SJSA1 (cell line): ENCODE measurements at places on chromosomes 11 and 22. TPM values are rescaled to one million over a fixed set of nuclear protein-coding genes. Genes with fewer than 3 reads are reported as not detected.

DNA sequence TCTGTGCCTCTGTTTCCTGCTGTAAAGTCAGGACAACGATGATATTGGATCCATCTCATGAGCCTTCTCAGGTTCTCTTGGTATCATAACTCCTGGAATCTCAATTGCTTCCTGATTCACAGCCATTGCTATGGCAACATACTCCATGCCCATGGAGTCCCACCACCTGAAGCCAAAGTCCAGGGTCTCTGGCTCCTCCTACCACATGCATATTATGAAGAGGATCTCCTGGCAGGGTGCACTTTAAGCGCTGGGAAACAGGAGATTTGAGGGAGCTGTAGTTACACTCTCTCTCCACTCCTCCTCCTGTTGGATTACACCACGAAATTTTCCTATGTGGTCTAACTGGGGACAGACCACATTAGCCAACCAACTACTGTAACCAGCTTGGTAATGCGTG lies 130.9 kb upstream of the SEZ6L start:
- DNase-seq = no peak

The CDCA5 gene
- 90.2 and 124 TPM in 2 replicates for total RNA-seq

DNA sequence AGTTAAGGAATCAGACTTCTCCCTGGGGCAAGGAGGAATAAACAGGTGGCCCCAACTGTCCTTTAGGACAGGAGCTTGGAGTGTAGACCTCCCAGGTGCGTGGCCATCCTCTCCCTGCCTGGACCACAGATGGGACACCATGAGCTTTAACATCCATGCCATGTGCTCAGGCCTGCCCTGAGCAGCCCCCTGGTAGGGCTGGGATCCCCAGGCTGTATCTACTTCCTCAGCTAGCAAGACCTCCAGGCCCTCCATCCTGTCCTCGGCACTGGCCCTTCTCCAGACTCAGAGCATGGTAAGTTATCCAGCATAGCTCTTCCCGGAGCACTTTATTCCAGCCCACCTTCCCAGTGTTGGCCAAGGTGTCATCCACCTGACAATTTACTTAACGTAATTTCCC lies 5.7 kb downstream of the CD6 start:
- H3K36me3 ChIP-seq = no peaks in the 10 kb centered on the region
- no peak overlapping the region for H3K4me3 ChIP-seq
- no peak for DNase-seq
- H3K27me3 ChIP-seq = no peaks in the 10 kb centered on the region; the same call in 1 of the 2 replicates

- no peak for DNase-seq
- H3K27me3 ChIP-seq = no peaks in the 10 kb centered on the region
- H3K4me3 ChIP-seq = no peak overlapping the region
- no peak overlapping the region for H3K27ac ChIP-seq
- no peaks in the 10 kb centered on the region for H3K36me3 ChIP-seq
These were observed 6.9 kb upstream of the PSMC3 start for GRCh38 chr11:47433157-47433556.

The MS4A6E gene
- total RNA-seq = not detected in 2 replicates

- H3K27me3 ChIP-seq = no peaks in the 10 kb centered on the region
- 0 out of 2 replicates have a peak, but pooled peaks cover 4% of the 10 kb centered on the region for H3K4me1 ChIP-seq
- H3K27ac ChIP-seq = no peak overlapping the region
- H3K4me3 ChIP-seq = no peak overlapping the region
These were observed 1.2 kb upstream of the TMEM45B start for GRCh38 chr11:129814244-129815014.

DNA sequence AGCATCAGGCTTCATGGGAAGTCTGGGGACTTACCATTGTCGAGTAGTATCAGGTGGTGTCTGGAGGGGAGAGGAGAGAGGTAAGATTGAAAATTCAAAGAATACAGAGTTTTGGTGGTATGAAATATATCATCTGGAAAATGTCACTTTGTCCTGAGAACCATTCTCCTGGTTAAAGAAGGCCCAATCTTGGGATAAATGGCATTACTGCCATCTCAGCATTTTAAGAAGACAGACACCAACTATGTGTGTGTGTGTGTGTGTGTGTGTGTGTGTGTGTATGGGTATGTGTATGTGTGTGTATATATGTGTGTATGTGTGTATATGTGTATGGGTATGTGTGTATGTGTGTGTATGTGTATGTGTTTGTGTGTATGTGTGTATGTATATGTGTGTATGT lies 673.3 kb downstream of the NTM start:
- no peak overlapping the region for H3K27ac ChIP-seq
- H3K27me3 ChIP-seq = no peaks in the 10 kb centered on the region
- no peak for DNase-seq

DNA sequence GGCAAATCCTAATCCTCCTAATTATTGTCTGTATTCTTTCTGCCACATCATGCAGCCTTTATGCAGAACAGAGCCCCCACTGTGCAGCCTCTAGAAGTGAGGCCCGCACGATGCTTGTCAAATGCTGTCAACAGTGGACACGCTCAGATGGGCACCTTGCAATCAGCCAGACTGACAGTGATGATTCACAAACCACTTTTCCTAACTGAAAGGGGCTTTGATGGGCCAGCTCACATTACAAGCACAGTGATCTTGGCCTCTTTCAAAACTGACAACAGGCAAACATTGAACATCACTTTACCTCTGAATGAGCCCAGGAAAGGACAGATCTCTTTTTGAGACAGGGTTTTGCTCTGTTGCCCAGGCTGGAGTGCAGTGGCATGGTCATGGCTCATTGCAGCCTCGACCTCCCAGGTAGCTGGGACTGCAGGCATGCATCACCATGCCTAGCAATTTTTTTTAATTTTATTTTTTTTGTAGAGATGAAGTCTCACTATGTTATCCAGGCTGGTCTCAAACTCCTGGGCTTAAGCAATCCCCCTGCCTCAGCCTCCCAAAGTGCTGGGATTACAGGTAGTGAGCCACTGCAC lies 18.0 kb upstream of the E2F8 start:
- H3K4me1 ChIP-seq = no peaks in the 10 kb centered on the region
- no peak overlapping the region for H3K27ac ChIP-seq
- H3K4me3 ChIP-seq = no peak overlapping the region

- no peaks in the 10 kb centered on the region for H3K27me3 ChIP-seq
- H3K36me3 ChIP-seq = no peaks in the 10 kb centered on the region
- no peak overlapping the region for H3K27ac ChIP-seq
- DNase-seq = no peak
These were observed 5.4 kb downstream of the SMCO4 start for GRCh38 chr11:93537767-93538261.

DNA sequence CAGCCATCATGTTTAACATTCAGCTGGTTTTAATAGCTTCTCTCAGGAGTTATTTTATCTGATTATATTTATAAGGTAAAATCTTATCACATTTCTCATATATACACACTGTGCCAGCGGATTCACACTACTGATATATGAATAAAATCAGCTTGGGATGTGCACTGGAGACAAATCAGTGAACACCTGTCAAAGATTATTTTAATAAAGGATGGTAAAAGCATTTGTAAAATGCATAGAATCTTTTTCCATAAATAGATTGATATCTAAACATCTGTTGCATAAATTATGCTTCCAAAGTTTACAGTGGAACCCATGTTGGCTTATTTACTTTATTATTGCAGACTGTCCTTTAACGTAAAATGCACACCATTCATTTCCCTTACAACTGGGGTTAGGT lies 1125.8 kb upstream of the CNTN5 start:
- no peaks in the 10 kb centered on the region for H3K36me3 ChIP-seq
- H3K4me1 ChIP-seq = no peaks in the 10 kb centered on the region
- no peaks in the 10 kb centered on the region for H3K27me3 ChIP-seq
- DNase-seq = no peak

DNA sequence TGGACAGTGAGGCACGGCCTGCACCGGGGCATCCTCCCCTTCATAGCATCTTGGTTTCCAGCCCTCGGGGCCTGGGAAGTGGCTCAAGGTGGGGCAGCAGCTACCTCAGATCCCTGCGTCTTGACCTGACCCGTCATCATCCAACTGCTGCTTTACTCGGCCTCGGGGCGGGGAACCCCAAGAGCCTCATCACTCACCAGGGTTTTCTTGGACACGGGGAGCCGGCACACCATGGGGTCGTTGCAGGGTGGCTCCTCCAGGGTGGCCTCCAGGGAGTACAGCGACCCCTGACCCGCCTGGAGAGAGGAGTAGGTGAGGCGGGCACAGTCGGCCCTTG lies 651 bp downstream of the CTSF start:
- no peak for DNase-seq
- H3K4me1 ChIP-seq = peaks cover 10% of the 10 kb centered on the region
- no peaks in the 10 kb centered on the region for H3K36me3 ChIP-seq
- H3K4me3 ChIP-seq = peak overlapping the region; percentile 36; the same call in 1 of the 2 replicates
- H3K27ac ChIP-seq = no peak overlapping the region
- H3K27me3 ChIP-seq = peaks cover 42% of the 10 kb centered on the region

DNA sequence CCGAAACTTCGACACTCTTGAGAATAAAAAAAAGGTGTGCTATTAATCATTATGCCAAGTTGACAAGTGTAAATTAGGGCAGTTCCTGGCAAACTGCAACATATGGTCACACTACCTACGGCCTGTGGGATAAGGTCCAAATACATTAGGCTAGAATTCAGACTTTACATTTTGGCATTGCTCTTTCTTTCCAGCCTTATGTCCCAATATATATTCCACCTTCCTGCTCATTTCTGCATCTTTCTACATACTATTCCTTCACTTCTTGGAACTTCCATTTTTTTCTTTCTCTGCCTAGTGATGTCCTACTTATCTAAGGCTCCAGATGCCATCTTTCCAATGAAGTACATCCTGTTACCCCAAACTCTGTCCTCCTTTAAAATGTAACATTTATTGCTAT lies 577.2 kb downstream of the LRRC4C start:
- no peaks in the 10 kb centered on the region for H3K36me3 ChIP-seq
- peaks cover 5% of the 10 kb centered on the region for H3K4me1 ChIP-seq
- H3K27me3 ChIP-seq = no peaks in the 10 kb centered on the region
- no peak overlapping the region for H3K27ac ChIP-seq

- no peak for DNase-seq
- no peaks in the 10 kb centered on the region for H3K36me3 ChIP-seq
- no peaks in the 10 kb centered on the region for H3K4me1 ChIP-seq
- H3K27ac ChIP-seq = no peak overlapping the region
- H3K27me3 ChIP-seq = no peaks in the 10 kb centered on the region
- H3K4me3 ChIP-seq = no peak overlapping the region
These were observed 89.3 kb upstream of the OPCML start for GRCh38 chr11:133621611-133622010.

The SLC22A9 gene
- total RNA-seq = not detected in 2 replicates

The ASRGL1 gene
- total RNA-seq = 0.81 and 4.8 TPM in 2 replicates

- H3K4me3 ChIP-seq = no peak overlapping the region
- peak; percentile 76 for DNase-seq
- H3K36me3 ChIP-seq = peaks cover 100% of the 10 kb centered on the region
These were observed 58.6 kb downstream of the APOL1 start for GRCh38 chr22:36311386-36312085.

GRCh38 chr11:9616042-9616675 lies 42.7 kb downstream of the WEE1 start:
- no peak overlapping the region for H3K4me3 ChIP-seq
- peaks cover 44% of the 10 kb centered on the region for H3K4me1 ChIP-seq
- no peaks in the 10 kb centered on the region for H3K36me3 ChIP-seq
- H3K27me3 ChIP-seq = no peaks in the 10 kb centered on the region

- no peak for DNase-seq
- H3K4me3 ChIP-seq = no peak overlapping the region
- H3K27ac ChIP-seq = no peak overlapping the region
- H3K36me3 ChIP-seq = no peaks in the 10 kb centered on the region
These were observed 4.9 kb downstream of the MRPL48 start for GRCh38 chr11:73792584-73792983.

DNA sequence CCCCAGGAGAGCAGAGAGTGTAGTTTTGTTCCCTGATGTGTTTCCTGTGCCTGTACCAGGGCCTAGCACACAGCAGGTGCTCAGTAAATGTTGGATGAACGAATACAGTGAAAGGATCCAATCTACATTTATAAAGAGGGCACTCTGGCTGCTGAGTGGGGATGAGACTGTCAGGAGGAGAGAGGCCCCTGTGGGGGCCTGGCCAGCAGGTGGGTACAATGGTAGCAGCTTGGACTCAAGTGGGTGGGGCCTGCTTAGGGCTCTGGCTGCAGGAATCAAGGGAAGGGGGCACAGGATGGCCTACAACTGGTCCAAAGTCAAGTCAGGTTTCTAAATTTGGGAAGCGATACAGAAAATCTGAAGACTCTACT lies 156.6 kb upstream of the GRK3 start:
- H3K27ac ChIP-seq = no peak overlapping the region
- peaks cover 6% of the 10 kb centered on the region for H3K36me3 ChIP-seq
- DNase-seq = no peak
- no peak overlapping the region for H3K4me3 ChIP-seq

GRCh38 chr11:43998308-43998707 lies 49.5 kb upstream of the ACCSL start:
- H3K4me1 ChIP-seq = peaks cover 1% of the 10 kb centered on the region
- no peaks in the 10 kb centered on the region for H3K36me3 ChIP-seq
- no peak overlapping the region for H3K4me3 ChIP-seq
- DNase-seq = no peak
- no peak overlapping the region for H3K27ac ChIP-seq

DNA sequence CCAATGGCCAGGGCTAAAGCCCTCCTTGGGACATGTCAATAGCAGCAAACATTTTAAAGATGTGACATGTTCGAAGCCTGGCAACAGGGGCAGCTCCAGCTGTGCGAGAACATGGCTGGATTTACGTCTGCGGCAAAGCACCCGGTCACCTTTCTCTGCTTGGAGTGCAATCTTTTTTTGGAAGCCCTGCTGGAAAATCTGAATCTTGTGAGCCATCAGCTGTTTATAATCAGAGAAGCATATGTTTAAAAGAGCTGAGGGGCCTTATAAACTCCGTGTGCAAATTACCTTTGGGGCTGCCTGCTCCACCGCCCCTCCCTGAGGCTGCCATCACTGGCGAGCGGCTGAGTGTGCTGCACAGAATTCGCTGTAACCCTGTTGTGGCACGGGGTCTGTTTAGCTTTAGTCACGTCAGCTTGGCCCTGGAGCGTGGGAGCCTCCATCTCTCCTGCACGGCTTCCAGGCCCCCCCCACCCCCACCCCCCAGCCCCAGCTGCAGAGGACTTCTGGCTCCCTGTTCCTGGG lies 9.0 kb upstream of the KCNQ1OT1 start:
- no peaks in the 10 kb centered on the region for H3K36me3 ChIP-seq
- H3K27me3 ChIP-seq = peaks cover 18% of the 10 kb centered on the region
- H3K4me1 ChIP-seq = no peaks in the 10 kb centered on the region
- no peak overlapping the region for H3K4me3 ChIP-seq
- DNase-seq = no peak

- H3K27me3 ChIP-seq = no peaks in the 10 kb centered on the region
- DNase-seq = no peak
- H3K4me1 ChIP-seq = peaks cover 9% of the 10 kb centered on the region
- no peak overlapping the region for H3K4me3 ChIP-seq
- H3K27ac ChIP-seq = no peak overlapping the region
These were observed 147.9 kb upstream of the DDI1 start for GRCh38 chr11:103888541-103888951.

DNA sequence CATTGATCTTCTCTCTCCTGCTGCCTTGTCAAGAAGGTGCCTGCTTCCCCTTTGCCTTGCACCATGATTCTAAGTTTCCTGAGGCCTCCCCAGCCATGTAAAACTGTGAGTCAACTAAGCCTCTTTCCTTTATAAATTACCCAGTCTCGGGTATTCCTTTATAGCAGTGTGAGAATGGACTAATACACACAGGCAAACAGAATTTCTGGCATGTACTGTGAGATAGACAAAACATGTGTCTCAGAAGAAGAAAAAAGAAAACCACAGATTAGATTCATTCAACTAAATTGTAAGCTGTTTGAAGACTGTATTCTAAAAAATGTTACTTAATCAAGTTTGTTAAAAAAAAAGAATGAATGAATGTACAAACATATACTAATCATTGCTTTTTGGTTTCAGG lies 1.5 kb upstream of the MMP20 start:
- no peaks in the 10 kb centered on the region for H3K4me1 ChIP-seq
- no peak overlapping the region for H3K4me3 ChIP-seq
- H3K36me3 ChIP-seq = no peaks in the 10 kb centered on the region
- no peaks in the 10 kb centered on the region for H3K27me3 ChIP-seq

The LRP5 gene
- 25.8 and 32.2 TPM in 2 replicates for total RNA-seq
